ENCODE measurements at places on chromosomes 11 and 22.

DNA sequence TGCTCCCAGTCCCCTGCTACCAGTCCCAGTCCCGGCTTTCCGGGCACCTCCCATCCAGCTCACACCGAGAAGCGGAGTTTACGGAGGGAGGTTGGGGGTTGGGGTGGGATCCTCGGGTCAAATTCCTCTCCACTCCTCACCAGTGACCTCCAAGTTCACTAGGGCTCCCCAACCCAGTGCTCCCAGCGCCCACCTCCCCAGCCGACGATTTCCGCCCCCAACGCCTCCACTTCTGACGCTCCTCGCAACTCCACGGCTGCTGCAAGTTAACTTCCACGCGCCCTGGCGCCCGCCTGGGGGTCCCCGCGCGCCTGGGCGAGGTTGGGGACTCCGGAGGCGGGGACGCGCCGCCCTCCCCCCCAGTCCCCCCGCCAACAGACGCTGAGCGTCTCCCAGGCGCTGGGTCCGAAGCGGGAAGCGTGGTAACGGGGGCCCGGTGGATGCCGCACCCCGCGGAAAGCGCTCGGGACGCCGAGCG, 526 bp downstream of the TPST2 start:
- DNase-seq, result no peak

DNA sequence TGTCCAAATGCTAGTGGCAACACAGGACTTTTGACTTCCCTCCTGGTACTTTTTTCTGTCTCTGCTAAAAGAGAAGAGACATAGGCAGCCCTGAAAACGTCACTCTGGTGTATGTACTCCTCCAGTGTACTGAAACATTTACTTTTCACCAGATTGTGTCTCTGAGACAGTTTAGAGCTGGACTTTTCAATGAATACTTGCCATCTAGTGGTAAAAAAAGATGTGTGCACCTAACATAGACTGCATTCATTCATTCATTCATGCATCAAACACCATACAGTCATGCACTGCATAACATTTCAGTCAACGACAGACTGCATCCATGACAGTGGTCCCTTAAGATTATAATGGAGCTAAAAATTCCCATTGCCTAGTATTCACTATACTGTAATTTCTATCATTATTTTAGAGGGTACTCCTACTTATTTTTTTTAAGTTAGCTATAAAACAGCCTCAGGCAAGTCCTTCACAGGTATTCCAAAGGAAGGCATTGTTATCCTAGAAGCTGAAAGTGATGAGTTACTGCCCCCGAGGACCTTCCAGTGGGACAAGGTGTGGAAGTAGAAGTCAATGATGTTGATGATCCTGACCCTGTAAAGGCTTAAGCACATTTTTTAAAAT, 186.2 kb downstream of the SPON1 start:
- DNase-seq, result no peak

GRCh38 chr11:35836205-35836604, 107.7 kb upstream of the LDLRAD3 start:
- no peak for DNase-seq

GRCh38 chr11:132588366-132588765, 943.9 kb downstream of the OPCML start:
- no peak for DNase-seq

DNA sequence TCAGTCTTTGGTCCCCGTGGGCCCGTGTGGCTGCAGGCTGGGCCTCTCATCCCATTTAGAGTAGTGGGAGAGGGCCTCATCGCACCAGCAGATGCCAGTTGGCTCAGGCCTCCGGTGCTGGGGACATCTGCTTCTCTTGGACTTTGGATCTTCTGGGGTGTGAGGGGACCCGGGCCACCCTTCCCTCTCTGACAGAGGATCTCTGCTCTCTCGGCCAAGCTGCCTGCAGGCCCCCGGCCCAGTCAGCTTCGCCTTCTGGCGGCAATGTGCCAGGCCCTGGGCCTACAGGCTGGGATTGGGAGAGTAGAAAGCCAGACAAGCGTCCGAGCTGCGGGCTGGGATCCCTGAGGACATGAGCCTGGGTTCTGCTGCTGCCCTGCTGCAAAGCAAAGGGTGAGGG, 15.0 kb upstream of the FGF3 start:
- no peak for DNase-seq

Data from stimulated activated CD4-positive, alpha-beta T cell treated with anti-CD3 and anti-CD28 coated beads, TNF-alpha, amount 100 ng/mL, for 48 hours (primary cell).